Smooth muscle cell of the pulmonary artery (primary cell): ENCODE measurements at places on chromosomes 4 and X. TPM values are rescaled to one million over a fixed set of nuclear protein-coding genes. Genes with fewer than 3 reads are reported as not detected.

Gene CXCL1
- 21.6 and 120 TPM in 2 replicates for total RNA-seq

Gene EXOSC9
- 13.5 and 15.3 TPM in 2 replicates for total RNA-seq

Gene KLHL4
- total RNA-seq = 1.8 and 6.2 TPM in 2 replicates

Gene TBX22
- not detected in 2 replicates for total RNA-seq
